SW 1271 (cell line): ENCODE measurements at places on chromosomes 2 and 18.

DNA sequence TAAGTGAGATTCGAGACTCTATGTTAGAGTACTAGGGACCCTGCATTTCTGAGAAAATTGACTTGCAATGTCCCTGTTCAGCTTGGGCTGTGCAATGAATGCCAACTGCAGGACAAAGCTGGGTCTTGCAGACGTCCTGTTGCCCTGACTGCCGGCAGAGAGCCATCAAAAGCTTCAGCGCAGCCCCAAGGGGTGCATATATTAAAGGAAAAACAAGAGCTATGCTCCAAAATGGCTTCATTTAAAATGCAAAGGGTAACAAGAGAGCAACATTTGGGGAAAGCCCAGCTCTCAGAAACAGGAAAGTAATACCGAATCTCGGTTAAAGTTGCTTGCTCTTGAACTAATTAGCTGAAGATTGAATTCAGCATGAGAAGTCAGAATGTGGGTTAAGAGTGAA, 110.9 kb upstream of the PNPT1 start:
- no peak for DNase-seq

DNA sequence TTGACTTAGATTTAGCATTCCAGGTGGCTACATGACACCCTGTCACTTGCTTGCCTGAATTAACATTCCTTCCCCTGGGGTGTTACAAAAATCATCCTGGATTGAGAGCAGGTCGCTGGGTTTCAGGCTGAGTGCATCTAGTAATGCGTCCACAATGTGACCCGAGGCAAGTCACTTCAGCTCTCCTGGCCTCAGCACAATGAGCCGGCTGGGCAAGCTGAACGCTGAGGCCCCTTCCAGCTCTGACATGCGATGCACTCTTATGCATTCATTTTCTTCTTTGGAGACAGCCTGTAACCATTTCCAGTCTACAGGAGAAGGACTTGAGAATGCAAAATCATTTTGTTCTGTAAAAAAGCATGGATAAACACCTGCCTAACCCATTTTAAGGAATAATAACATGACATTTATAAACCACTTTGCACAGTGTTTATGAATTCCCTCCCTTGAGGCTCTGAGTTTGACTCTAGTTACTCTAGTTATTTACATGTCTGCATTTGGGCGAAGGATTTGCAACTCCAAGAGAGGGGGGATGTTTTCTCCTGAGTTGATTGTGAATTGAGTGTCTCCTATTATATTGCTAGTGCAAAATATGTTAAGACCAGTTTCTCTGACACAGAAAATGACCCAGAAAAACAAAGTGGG, 63.0 kb upstream of the CPO start:
- no peak for DNase-seq

- no peak for DNase-seq
These were observed 1.3 kb downstream of the HDAC4 start for GRCh38 chr2:239399433-239399920.

GRCh38 chr2:241339839-241340630, 16.1 kb upstream of the FARP2 start:
- no peak for DNase-seq

DNA sequence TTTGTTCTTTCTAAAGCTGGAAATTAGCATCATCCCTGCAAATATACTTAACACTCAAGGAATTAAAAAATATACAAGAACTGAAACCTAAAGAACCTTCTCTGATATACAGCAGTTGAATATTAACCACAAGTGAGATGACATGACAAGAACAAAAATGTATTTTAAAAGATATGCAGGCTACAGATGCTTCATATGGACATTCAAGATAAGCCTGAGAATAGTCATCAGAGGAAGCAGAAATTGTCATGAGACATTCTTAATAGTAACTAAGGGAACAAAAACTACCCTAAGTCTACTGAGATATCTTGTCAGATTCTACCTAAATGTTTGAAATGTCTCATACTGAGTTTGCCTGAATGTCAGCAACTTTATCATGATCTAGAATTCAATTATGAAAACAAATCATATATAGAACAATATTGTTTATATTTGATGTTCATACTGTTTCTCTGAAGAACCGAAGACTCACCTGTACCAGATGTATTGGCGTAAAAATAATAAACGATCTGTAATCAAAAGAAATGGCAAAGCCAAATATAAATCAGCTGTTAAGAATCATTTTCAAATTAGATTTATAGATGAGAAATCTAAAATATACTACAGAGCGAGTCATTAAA, 4.7 kb downstream of the NBAS start:
- no peak for DNase-seq

DNA sequence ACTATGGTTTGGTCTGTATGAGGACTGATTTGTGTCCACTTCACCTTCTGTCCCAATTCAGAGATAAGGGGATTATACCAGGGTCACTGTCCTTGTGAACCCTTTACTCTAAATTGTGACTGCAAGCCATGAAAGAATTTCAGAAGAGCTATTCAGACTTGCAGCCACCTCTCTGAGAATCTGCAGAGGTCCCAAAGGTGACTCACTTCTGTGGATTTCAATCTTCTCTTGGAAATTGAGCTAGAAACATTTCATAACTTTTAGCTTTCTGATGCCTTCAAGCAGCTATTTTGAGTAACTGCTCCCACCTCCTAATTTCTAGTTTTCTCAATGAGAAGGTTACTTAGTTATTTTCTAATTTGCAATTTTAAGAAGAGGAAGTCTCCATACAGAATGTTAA, 1242.4 kb upstream of the ACVR2A start:
- no peak for DNase-seq

DNA sequence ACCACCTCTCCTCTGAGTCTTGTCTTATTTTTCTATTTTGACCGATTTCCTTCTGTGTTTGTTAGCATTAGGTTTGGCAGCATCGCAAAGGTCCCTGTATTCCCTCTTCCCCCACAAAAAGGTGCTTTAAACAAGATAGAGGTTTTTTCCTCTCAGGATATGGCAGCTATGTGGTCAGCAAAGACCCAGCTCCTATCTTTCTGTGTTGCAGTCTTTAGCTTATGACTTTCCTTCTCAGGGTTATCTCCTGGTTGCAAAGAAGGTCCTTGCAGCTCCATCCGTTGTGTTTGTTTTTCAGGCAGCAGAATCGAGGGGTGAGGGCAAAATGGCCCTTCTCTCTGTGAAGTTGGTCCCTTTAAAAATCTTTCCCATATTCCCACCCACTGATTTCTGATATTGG, 38.4 kb downstream of the GALNT1 start:
- no peak for DNase-seq

GRCh38 chr2:238585836-238586821, 159.4 kb downstream of the ASB1 start:
- DNase-seq, result no peak

- no peak for DNase-seq
These were observed 222.4 kb downstream of the BCL2 start for GRCh38 chr18:63097178-63097577.

- DNase-seq, result no peak
These were observed 32.3 kb upstream of the ZBTB7C start for GRCh38 chr18:48441405-48441881.

DNA sequence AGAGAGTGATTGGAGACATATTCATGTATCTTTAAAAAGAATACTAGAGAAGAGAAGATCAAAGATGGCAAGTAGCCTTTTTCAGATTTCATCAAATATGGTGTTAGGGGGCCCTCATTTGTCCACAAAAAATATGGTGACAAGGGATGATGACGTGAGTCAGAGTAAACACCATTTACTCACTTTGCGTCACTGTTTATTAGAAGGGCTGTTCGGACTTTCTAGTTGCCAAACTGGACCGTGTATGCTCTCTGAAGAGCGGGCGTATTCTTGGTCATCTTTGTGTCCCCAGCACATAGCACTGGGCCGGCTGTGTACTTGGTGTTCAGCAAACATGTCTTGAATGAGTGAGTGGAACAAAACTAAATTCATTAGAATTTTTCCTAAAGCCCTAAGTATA, 37.5 kb downstream of the TTC39C start:
- no peak for DNase-seq

GRCh38 chr18:677145-677544, 19.7 kb downstream of the TYMS start:
- DNase-seq, result no peak

DNA sequence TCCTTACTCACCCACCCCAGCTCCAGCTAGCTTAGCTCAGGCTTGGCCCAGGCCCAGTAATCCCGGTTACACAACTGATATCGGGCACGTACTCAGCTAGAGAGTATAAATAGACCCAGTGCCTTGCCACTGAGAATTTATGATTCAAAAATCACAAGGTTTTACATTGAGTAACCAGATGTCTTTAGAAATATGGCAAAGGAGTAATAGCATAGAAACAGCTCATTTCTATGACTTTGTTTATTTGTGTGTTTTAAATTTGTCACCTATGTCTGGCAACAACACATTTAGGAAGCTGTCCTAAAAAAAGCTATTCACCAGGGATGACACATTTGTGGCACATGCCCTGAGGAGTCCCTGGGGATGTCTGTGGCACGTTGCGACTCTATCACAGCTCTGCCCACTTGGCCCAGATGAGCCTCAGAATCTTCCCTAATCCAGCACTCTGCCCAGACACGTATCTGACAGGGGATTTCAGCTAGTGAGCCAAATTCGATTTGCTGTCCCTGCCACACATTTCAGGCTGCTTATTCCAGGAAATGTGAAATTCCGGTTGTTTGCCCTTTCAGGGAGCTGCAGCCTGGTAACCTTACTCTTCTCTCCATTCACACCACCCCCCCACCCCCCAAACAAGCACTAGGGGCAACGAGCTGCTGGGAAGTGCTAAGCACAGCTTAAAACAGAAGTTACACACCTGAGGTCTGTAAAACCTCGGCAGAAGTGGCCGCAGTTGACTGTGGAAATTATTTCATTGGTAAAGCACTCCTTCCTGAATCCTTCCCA, 85.4 kb upstream of the ZCCHC2 start:
- no peak for DNase-seq

DNA sequence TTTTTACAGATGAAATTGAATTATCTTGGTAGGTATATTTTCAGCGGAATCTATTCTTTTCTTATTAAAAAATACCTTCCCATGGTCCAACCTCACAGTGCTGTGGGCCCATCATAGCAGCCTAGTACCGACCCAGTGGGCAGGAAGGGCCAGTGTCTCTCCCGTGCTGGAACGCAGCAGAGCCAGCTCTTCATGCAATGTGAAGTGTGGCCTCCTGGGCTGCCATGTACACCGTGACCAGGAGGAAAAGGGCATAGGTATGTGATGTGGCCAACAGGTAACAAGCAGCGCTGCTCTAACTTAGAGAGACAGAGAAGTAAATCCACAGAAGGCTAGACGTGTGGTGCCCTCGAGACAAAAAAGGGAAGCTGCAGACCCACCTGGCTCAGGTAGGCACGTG, 221.1 kb upstream of the SALL3 start:
- no peak for DNase-seq

GRCh38 chr2:91748902-91749301, 3057.4 kb downstream of the RPIA start:
- no peak for DNase-seq

GRCh38 chr2:219916281-219916680, 288.9 kb downstream of the SLC4A3 start:
- no peak for DNase-seq

GRCh38 chr2:54541995-54542394, 85.9 kb downstream of the SPTBN1 start:
- DNase-seq, result no peak

DNA sequence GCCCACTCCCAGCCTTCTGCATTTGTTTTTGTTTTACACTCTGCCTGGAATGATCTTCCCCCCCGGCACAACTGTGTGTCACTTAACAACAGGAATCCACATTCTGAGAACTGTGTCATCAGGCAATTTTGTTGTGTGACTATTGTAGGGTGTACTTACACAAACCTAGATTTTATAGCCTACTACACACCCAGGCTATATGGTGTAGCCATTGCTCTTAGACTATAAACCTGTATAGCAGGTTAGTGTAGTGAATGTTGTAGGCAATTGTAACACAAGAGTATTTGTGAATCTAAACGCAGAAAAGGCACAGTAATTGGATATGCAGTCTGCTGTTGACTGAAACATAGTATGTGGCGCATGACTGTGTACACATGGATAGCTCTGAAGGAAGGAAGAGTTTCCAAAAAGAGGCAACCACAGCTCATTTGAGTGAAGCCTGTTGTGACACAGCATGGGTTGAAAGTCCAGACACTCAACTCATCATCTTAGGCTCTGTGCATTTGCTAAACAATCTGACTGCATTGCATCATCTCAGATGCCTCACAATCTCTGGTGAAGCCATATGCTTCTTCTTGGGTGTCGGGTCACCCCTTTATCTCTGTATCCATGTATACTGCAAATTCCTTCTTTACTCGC, 506.6 kb upstream of the SPHKAP start:
- no peak for DNase-seq

GRCh38 chr2:196590286-196590685, 49.2 kb upstream of the CCDC150 start:
- DNase-seq, result no peak

GRCh38 chr2:68403199-68403644, 38.1 kb downstream of the PLEK start:
- no peak for DNase-seq

- DNase-seq, result no peak
These were observed 168.0 kb downstream of the CERS6 start for GRCh38 chr2:168624028-168624427.

GRCh38 chr18:49400398-49401072, 59.9 kb downstream of the DYM start:
- DNase-seq, result no peak

DNA sequence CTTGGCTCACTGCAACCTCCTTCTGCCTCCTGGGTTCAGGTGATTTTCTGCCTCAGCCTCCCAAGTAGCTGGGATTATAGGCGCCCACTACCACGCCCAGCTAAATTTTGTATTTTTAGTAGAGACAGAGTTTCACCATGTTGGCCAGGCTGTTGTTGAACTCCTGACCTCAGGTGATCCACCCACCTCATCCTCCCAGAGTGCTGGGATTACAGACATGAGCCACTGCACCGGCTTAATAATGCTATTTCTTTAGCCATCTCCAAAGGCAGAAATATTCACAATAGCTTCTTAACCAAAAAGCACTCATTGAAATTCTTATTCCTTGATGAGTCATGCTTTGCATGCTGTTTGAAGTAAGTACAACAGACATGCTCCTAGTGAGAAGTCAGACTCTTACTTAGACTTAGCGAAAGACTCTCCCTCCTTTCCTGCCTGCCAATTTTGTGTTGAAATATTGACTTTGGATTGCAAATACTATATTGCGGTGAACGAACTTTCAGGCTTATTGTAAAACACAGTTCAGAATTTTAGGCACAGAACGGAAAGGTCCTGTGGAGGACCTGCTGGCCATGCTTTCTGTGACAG, 4.4 kb downstream of the ACTR3 start:
- no peak for DNase-seq

DNA sequence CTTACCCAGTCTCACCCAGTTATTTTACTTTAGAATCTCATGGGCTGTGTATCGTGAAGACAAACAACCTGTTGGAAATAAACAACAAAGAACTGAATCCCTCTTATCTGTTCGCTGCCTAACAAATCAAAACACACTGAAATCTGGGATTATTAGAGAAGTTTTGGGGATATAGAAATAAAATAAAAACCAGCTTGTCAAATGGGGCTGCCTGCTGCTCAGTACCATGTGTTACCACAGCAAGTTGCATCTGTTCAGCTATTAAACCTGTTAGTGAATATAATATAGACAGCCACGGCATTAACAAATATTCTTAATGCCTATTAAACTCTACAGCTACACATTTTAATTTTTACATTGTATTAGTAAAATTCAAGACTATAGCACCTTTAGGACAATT, 810.8 kb downstream of the NRXN1 start:
- DNase-seq, result no peak
